Vagina (tissue), 2 donors: ENCODE measurements at places on chromosomes 12 and 14.
A peak's percentile ranks its signal among the peaks of the same experiment; 100 is the strongest.

- DNase-seq: no peak
Measured at GRCh38 chr12:806200-806791, 53.9 kb downstream of the WNK1 start.

- DNase-seq: no peak
Measured at GRCh38 chr14:101953151-101953550, 11.2 kb upstream of the DYNC1H1 start.

DNA sequence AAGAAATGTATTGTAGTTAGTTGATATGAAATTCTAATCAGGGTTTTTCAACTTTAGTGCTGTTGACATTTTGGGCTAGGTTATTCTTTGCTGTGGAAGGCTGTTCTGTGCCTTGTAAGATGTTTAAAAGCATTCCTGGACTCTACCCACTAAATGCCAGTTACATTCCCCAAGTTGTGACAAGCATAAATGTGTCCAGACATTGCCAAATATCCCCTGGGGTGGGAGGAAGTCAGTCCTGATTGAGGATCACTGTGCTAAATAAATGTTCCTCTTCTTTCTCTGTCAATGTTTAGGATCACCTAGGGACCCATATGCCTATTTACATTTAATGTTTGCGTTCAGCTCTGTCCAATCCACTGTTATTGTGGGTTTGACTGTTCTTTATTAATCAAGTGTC is 268.3 kb downstream of the TMTC2 start:
- no peak for DNase-seq

GRCh38 chr12:52352951-52353350 is 14.3 kb downstream of the KRT85 start:
- no peak for DNase-seq

DNA sequence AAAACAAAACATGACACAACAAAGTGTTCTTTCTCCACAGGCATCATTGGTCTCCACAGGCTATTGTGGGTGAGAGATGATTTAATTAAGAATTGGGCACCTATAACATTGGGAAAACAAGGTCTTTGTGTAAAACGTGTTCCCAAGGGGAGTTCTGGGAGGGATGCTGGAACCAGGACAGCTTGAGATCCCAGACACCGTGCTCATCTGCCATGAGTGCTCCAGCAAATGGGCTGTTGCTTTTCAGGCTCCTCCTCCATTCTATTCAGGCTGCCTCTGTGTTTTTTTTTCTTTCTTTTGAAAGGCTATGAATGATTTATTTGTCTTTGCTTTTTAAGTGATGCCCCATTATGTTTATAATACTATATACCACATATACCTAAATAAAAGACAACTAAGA is 122.4 kb downstream of the DACT1 start:
- no peak for DNase-seq

DNA sequence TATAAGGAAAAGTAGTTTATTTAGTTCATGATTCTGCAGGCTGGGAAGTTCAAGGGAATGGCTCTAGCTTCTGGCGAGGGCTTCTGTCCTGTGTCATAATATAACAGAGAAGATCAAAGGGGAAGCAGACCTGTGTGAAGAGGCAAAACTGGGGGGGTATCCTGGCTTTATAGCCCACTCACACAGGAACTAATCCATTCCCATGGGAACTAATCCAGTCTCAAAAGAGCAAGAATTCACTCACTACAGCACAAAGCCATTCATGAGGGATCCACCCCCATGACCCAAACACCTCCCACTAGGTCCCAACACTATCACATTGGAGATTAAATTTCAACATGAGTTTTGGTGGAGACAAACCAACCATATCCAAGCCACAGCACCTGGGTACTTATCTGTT is 6.9 kb downstream of the ALDH6A1 start:
- no peak for DNase-seq

GRCh38 chr14:104664107-104664506 is 25.3 kb upstream of the INF2 start:
- DNase-seq: no peak

- no peak for DNase-seq
Measured at GRCh38 chr14:102891556-102891955, 30.9 kb upstream of the AMN start.

- no peak for DNase-seq
Measured at GRCh38 chr12:2627835-2628191, 167.0 kb upstream of the FKBP4 start.

GRCh38 chr14:94081386-94081820 is 293 bp downstream of the IFI27L1 start:
- DNase-seq: no peak

DNA sequence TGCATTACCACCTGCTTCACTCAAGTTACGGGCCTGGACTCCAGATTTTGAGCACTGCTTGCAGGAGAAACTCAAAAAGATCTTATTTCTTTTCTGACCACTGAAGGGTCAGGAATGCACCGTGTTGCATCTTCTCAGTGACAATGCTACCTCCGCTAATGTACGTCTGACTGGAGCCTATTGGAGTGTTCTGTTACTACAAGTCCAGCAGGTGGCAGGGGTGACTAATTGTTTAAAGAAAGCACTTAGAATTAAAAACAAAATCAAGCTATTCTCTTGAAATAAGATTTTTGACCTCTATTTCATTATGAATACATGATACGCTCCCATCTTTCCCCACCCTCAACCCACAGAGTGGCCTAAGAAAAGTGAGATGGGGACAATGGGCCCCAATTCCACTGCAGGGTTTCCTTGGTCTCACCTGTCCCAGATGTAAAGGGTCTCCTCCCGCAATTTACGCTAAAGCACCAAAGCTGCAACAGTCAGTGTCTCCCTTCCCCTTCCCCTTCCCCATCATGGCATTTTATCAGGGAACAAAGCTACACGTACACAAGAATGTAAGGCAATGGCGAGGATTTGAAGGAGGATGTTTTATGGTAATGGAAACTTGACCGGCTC is 2.2 kb downstream of the TBPL2 start:
- DNase-seq: peak; percentile 25

DNA sequence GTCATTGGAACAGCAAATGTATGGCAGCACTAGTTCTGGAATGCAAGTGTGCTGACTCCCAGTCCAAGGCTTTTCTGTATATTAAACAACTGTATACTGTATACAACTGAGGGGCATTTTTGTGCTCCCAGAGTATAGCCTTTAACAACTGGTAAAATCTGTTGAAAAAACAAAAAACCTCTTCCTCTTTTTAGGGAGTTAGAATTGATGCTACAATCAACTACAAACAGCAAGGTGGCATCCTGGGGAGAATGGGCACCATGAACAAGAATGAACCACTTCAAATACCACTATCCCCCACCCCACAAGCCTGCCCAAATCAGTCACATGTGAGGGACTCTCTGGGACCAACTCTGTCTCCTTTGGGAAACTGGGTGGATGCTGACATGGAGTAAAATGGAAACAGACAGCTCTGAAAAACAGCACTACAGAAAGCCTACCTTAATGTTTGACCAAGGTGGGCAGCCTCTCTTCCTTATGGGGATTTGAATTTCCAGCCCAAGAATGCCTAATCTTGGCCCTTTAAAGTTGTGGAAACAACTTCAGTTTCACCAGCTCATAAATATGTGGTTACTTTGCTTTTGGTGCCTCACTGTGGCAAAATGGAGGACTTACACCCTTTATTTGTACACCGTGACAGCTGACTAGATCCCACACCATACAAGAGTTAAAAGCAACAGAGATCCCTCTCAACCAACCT is 7.5 kb downstream of the VTI1B start:
- DNase-seq: no peak

GRCh38 chr14:61174987-61175386 is 106.2 kb downstream of the TMEM30B start:
- no peak for DNase-seq

GRCh38 chr14:96267336-96267735 is 11.3 kb downstream of the BDKRB1 start:
- peak; percentile 88 for DNase-seq

DNA sequence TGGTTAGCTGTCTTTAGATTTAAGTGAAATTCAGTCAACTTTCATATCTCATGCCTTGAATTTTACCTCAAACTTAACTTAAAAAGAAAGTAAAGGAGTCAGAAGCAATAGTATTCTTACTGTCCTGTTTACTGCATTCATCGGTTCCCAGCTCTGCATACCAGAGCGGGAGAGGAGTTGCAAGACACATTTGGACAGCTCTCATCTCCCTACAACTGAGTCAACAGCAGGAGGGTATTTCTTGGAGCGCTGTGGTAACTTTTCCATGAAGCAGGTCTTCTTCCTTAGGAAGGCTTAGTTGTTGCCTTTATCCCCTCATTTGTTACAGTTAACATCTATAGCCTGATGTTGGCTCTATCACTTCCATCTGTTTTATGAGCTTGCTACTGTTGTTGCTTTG is 65.1 kb downstream of the TRMT5 start:
- DNase-seq: no peak

GRCh38 chr14:90449411-90449810 is 52.6 kb downstream of the CALM1 start:
- DNase-seq: no peak

DNA sequence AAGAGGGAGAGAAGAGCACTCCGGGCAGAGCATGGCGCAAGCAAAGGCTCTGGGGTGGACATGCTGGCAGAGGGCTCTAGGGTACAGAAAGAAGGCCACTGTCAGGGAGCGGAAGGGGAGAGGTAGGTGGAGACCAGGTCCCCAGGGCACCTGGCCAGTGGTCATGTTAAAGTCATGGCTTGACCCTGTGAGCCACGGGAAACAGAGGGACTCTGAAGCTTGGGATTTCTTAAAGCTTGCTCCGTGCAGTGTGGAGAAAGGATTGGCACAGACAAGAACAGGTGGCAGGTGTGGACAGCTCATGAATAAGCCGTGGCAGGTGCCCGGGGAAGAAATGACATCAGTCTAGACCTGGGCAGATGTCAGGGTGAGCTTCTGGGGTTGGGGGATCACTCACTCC is 413.8 kb downstream of the BCL11B start:
- DNase-seq: no peak

- no peak for DNase-seq
Measured at GRCh38 chr14:42174357-42174756, 567.7 kb downstream of the LRFN5 start.

- DNase-seq: no peak
Measured at GRCh38 chr12:106118-106591, 39.6 kb downstream of the IQSEC3 start.

DNA sequence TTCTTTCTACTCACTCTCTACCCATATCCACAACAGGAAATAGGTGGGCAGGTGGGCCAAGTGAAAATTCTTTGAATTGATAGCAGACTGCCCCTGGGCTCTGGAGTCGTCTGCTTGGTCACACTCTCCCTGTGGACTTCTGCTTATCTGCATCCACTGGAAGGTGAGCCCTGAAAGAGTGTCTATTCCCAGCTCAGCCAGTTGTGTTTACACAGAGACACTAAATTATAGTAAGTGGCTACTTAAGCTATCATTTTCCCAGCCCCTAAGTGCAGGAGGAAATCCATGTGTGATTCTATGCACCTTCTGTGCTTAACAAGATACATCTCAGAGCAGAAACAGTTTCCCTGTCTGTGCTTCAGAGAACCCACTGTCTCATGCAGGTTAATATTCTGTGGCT is 338.4 kb downstream of the FUT8 start:
- no peak for DNase-seq

DNA sequence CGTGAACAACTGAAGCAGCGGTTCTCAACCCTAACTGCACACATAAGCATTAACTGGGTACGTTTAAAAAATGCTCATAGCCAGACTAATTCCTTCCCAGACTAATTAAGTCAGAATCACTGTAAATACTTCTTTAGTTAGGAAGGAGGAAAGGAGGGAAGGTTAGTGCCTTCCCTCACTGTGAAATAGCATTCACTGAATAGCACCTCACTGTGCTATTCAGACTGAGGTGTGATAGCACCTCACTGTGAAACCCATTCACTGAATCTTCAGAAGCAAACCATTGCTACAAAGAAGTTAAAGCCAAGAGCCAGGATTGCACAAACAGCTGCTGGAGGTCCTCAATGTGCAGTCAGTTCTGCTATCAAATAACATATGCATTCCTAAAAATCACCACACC is 58.8 kb downstream of the RTN1 start:
- DNase-seq: no peak

DNA sequence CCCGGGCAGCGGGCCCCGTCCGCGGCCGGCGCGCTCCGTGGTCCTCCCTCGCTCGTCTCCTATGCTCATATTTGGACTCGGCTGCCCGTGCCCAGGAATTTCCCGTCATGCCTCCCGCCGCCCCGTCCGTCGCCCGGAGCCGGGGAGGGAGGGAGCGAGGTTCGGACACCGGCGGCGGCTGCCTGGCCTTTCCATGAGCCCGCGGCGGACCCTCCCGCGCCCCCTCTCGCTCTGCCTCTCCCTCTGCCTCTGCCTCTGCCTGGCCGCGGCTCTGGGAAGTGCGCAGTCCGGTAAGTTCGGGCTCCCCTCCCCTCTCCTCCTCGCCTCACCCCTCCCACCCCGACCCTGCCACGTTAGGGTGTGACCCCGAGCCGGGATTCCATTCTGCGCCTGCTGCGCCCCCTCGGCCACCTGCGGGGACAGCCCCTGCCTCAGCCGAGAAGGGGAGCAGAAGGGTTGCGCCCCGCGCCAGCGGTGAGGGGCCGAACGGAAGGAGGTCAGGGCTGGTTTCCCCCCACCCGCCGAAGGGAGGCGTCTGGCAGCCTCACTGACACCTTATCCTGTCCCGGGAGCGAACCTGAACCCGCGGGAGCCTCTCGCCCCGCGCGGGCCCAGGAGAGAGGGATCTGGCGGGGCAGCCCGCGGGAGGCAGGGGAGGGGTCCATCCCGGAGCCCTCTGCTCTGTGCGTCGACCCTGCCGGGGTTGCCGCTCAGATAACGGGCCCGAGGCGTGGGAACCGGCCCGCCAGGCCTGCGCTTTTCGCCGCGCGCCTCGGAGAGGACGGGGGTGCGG is at the start of gene MSRB3:
TSS of gene MSRB3 (plus strand) at position 108 of the 793 bp plus-strand sequence. CDS start 29,897 bp downstream, outside the sequence.
- no peak for DNase-seq

GRCh38 chr12:131620520-131620919 is 90.4 kb upstream of the SFSWAP start:
- DNase-seq: no peak

- DNase-seq: no peak
Measured at GRCh38 chr12:64631197-64631596, 20.9 kb downstream of the RASSF3 start.

DNA sequence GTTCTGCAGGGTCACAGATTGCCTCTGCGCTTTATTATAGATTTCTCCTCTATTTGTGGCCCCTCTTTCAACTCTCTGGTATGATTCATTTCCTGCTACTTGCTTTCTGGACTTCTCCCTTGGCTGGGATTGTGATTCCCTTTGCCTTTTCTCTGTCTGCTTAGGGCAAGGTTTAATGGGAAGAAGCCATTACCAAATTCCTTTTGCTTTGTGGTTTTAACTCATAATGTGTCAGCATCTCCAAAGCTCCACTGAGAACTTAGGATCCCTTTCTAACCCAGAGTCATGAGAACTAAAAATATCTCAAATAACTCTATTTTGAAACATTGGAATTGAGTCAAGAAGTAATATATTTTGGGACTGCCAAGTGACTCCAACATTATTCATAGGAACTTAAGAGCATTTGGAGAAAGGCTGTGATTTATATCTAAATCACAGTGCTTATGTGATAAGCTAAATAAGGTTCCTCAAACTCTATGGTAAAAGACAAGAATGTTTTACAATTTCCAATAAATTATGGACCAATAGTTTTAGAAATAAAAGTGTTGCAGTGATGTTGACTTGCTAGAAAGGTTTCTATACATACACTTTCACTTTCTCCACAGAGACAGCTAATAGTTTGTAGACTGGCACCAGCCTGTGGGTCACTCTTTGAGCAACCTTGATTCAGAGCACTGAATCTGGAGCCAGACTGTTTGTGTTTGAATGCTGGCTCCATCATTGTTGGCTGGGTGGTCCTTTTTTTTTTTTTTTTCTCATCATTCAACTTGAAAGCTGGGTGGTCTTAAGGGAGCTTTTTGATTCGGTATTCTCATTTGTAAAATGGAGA is 93.9 kb downstream of the DACT1 start:
- no peak for DNase-seq
